ENCODE measurements at places on chromosomes 7 and 10. TPM values are rescaled to one million over a fixed set of nuclear protein-coding genes. Genes with fewer than 3 reads are reported as not detected.

CFAP69 gene
- polyA plus RNA-seq = 21.2 TPM

IL6 gene
- not detected for polyA plus RNA-seq

C1QL3 gene
- 3.1 TPM for polyA plus RNA-seq

TRIL gene
- 87.1 TPM for polyA plus RNA-seq

PILRB gene
- 64.3 TPM for polyA plus RNA-seq

VAX1 gene
- polyA plus RNA-seq = not detected

- DNase-seq = no peak
Measured at GRCh38 chr7:150986099-150986512, 4.7 kb upstream of the NOS3 start.

GRCh38 chr10:7251696-7252465, 159.0 kb downstream of the SFMBT2 start:
- no peak for DNase-seq

DNA sequence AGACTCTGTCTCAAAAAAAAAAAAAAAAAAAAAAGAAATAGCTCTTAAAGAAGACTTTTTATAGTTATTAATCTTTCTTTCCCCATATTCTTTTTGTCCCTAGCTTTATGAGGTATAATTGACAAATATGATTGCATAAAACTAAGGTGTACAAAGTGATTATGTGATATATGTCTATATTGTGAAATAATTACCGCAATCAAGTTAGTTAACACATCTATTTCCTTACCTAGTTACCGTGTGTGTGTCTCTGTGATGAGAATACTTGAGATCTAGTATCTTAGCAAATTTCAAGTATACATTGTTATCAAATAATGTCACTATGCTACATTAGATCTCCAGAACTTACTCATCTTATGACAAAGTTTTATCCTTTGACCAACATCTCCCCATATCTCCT, 30.7 kb upstream of the UBN2 start:
- DNase-seq = no peak

GRCh38 chr7:816751-817671, 15.3 kb upstream of the SUN1 start:
- no peak for DNase-seq

GRCh38 chr7:29639886-29640595, 76.4 kb downstream of the PRR15 start:
- no peak for DNase-seq

DNA sequence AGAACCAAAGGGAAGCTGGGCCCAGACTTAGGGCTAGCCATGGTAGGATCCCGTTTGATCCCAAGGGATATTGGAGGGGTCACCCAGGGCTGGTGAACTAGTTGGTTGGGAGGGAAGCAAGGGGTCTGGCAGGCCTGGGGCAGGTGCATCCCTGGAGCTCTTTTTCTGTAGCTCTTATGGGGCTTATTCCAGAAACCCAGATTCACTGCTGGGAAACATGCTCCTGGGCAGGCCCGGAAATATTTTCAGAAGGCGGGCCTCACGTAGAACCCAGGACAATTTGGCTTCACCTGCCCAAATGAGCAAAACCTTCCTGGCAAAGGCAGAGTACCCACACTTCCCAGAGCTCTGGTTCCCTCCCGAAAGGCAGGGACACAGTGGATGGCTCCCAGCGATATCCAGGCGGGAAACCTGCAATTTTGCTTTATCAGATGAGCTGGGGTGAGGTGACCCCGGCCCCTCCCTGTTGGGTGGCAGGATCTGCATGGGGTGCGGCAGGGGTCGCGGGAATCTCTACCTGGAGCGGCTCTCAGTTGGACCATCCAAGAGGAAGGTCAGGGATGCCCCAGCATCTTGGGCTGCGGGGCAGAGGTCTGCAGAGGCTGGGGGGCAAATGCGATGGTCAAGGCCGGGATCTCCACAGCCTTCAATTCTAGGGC, 533.9 kb downstream of the TCERG1L start:
- DNase-seq = no peak

GRCh38 chr7:25196132-25196896, 32.0 kb downstream of the NPVF start:
- no peak for DNase-seq
